ENCODE measurements at places on chromosomes 4 and X.

DNA sequence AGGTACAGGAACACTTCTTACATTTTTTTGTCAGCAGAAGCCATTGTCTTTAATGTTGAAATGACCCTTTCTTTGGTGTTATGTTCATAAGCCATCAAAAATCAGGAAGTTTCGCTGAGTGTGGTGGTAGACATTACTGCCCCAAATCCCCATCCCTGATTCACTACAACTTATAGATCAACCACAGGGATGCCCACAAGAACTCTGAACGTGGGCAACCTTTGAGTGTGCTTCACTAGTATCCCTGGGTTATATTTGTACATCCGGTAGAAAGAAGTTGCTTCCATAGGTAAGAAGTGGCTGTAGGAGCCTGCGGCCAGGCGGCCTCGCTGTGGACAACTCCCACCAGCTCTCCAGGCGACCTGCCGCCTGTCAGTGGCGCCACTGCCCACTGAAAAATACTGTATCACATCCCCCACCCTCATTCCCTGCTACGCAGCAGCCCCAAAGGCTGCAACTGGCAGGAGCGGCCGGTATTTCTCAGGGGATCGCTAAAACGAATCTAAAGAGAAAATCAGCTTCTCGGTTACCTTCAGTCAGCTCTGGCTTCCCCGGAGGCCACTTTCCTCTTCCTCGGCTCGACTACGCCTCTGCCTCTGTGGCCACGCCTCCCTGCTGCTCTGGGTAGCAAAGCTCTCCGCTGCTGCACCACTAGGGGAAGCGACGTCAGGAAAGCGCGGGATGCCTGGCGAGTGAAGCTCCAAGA is 13.9 kb upstream of the ETDC start:
- no peak for DNase-seq

GRCh38 chrX:150371877-150372276 is 8.8 kb downstream of the MAMLD1 start:
- no peak for DNase-seq

DNA sequence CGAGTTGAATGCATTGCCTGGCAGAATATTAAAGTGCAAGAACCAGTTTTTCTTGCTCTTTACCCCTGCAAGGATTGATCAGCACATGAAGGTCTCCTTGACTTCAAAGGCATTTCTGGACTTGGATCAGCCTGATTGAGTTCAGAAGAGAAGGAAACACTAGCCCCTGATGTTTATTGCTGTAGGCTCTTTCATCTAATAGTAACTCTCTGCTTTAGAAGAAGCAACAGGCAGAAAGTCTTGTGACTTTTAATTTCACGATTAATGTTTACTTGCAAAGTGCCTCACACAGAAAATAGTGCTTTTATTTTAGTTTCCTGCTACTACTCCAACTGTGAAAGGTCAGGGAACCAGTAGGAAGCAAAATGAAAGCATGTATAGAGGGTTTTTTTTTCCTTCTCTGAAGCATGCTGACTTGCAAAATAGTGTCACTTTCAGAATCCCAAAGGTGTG is 69.1 kb downstream of the PCDH7 start:
- DNase-seq, result no peak

- DNase-seq, result no peak
Measured at GRCh38 chrX:13622401-13622964, 30.5 kb upstream of the TCEANC start.

DNA sequence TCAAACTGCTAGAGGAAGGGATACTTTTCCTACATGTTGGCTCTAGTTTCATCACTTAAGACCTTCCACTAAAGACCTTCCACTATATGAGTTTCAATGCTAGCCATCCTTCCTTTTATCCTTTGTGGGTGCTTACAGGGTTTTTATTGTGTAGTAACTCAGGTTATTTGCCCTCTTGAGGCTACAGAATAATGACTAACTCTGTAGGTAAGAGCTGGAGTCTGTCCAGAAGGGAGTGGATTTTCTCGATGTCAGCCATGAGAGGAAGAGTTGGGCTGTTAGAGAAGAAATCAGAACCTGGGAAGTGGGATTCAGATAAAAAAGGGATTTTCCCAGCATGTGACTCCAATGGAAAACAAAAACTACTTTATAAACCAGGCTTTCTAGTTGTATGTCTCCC is 27.5 kb upstream of the HERC5 start:
- no peak for DNase-seq

DNA sequence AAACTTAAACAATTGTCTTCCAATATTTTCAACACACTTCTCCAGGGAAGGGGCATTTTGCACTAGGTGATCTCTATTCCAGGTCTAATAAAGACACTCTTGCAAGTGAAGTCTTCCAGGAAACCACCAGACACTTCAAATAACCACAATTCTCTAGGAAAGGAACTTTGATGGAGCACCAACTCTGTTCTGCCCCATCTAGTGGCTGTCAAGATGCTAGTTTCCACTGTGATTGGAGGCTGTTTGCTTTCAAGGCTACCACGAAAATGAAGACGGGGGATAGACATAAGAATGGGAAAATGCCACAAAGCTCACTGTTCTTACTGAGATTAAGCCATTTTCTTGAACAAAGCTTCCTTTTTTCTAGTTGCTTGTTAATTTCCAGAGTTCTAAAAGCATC is 100.6 kb upstream of the F9 start:
- DNase-seq, result no peak

DNA sequence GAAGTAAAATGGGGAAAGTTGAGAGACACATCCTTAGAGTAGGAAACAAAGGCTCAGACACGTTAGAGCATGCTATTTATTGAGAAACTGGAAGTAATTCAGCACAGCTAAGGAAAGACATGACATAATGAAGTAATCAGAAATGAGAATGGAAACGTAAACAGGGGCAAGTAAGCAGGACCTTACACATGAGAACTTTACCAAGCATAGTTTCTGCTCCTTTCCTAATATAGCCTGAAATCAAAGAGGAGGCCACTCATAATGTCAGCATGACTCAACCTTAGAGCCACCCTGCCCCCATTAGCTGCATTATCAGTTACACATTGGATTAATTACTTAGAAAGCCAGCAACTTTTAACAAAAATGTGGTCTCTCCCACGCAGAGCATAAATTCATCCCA is 558.3 kb upstream of the GRIA3 start:
- DNase-seq, result peak; percentile 81

DNA sequence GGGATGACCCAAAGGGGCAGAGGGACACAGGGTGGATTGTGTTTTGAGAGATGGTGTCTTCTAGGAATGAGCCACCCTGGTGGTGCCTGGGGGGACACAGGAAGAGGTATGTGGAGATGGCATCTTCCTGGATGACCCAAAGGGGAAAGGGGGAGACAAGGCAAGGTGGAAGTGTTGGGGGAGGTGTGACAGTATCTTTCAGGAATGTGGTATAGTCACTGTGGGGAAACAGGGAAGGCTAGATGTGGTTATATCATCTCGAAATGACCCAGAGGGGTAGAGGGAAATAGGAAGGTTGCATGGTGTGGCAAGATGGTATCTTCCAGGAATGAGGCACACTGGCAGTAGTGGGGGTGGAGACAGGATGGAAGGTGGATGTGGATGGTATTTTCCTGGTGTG is 62.9 kb downstream of the MAOA start:
- no peak for DNase-seq

DNA sequence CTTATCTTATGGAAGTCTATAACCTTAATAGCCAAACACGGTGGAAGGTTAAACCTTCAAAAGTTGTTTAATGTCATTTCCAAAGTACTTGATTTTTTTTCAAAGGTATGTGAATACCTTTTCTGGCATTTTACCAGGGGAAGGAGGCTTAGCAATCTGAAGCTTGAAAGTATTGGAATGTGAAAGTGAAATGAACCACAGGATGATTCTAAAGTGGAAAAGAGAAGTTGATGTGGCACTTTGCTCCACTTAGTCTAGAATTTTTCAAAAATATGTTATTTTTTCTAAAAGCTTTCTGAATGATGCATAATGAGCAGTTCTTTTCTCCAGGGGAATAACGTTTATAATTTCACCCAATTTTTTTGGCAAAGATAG is 19.2 kb downstream of the PI4K2B start:
- DNase-seq, result no peak

DNA sequence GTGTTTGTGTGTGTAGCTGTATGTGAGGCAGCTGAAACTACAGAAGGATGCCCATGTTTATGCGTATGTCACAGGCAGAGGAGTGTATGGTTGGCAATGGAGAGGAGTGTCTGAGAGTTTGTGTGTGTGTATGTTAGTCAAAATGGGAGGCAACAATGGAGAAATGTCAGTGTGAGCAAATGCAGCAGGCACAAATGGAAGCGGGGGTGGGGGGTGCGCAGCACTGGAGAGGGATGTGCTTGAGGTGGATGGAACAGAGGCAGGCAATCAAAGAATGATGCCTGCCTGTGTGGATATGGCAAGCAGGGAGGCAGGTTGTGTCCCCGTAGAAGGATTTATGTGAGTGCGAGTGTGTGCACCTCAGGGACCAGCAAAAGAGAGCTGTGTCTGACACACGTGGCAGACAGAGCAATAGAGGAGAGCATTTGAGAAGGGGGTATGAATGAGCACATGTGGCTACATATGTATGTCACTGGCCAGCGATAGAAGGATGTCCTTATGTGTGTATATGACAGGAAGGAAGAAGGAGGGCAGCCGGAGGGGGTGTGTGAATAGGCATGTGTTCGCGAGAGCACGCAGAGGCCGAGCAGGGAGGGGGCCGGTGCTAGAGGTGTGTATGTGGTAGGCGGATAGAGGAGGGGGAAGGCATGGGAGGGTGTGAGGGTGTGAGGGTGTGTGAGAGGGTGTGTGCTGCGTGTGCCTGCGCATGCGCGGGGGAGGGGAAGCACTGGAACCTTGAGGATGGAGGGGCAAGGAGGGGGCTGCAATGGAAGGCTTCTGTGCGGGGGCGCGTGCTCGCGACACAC is 1.1 kb downstream of the PJA1 start:
- no peak for DNase-seq

GRCh38 chr4:177451108-177451500 is 8.9 kb upstream of the AGA start:
- no peak for DNase-seq

GRCh38 chrX:109926743-109927662 is 75.9 kb upstream of the TMEM164 start:
- DNase-seq, result no peak

DNA sequence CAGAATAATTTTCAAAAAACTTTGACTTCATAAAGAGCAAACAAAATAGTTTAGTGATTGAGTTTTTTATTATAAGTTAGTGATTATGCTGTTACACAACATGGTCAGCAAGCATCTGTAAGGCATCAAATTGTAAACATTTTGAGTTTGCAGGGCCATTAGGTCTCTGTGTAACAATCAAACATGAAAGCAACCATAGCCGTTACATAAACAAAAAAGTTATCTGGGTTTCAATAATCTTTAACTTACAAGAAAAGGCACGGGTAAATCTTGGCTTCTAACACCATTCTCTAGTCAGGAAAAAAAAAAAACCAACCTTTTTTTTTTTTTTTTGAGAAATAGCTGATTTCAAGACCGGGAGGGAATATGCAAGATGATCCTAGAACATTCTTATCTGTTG is 1941.1 kb downstream of the PCDH7 start:
- no peak for DNase-seq

DNA sequence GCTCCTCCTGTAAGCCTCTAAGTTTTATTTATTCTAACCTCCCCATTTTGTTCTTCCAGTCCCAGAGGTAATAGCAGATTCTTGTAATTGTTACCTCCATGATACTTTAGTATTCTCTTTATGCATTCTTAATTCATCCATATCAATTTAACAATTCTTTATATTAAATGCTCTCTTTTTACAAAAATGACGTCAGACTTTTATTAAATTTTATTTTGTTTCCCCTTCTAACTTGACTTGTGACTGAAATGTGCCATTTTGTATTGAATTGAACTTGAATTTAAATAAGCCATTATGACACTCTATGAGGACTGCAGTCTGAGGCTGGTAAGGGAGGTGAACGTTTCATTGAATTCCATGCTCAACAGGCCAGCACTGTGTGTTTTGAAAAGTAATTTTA is 60.0 kb upstream of the NUDT10 start:
- DNase-seq, result no peak

GRCh38 chrX:37854148-37854547 is 6.8 kb upstream of the DYNLT3 start:
- no peak for DNase-seq

GRCh38 chrX:63404332-63404731 is 53.2 kb upstream of the SPIN4 start:
- DNase-seq, result no peak

DNA sequence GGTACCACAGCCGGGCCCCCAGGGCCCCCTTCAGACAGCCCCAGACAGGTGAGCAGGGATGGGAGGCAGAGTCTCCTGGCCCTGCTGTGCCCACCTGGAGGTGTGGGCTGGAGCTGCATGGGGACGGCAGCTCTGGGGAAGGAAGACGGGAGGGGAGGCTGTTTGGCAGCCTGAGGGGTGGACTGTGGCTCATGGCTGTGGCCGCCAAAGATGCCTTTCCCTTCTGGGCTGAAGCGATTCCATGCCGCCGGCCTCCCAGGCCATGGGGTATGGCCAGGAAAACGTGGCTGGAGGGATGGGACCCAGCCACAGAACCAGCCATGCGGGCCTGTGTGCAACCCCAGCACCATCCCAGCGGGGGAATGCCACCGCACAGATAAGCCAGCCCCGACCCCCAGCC is 65.7 kb downstream of the FAM53A start:
- no peak for DNase-seq

Data from HFF-Myc (cell line).